ENCODE measurements at places on chromosomes 3 and 15.

DNA sequence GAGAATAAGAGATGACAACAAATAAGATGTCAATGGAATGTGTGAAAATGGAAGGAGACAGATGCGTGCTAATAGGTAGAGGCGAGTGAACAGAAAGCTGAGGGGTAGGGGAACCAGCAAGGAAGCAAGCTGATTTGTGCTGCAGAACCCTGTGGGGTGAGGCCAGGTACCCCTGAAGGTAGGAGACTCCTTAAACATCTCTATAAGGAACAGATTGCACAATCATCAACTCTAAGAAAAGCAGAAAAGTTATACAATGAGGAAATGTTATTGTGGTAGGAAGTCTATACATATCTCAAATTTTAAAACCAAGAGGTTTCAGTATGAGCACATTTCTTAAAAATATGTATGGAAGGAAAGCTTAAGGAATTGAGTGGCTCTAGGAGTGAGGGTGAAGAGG is 315.0 kb upstream of the TPM1 start:
- DNase-seq: no peak

GRCh38 chr3:25191673-25192072 is 236.4 kb upstream of the RARB start:
- peak; percentile 34 for DNase-seq

DNA sequence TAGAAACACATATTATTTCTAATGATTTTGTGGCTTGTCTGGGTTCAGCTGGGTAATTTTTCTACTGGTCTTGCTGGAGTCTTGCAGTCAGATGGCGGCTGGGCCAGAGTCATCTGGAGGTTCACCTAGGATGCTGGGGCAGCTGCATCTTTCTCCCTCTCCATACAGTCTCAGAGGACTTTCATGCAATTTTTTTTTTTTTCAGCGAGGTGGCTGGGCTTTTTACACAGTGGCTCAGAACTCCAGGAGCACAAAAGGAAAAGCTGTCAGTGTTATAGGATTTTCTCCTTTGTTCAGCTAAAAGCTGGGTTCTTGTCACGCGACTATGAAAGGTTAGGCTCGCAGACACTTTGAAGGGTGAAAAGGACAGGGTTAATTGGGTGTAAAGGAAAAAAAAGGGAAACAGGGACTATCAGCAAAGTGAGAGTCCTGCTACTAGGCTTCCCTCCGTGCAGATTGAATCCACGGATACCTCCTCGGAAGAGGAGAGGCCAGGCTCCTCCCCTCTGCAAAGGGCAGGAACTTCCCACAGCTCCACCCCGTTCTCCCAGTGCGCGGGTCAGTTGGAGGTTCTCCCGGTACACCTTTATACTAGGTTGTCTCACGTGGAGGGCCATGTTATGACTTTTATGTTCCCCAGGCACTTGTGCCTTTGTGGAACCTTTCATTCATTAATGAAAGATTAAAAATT is 44.3 kb downstream of the ADGRG7 start:
- no peak for DNase-seq

- no peak for DNase-seq
Observed at GRCh38 chr15:46709460-46710083, 1007.7 kb upstream of the SEMA6D start.

- no peak for DNase-seq
Observed at GRCh38 chr3:187738071-187738330, 7.3 kb downstream of the BCL6 start.

DNA sequence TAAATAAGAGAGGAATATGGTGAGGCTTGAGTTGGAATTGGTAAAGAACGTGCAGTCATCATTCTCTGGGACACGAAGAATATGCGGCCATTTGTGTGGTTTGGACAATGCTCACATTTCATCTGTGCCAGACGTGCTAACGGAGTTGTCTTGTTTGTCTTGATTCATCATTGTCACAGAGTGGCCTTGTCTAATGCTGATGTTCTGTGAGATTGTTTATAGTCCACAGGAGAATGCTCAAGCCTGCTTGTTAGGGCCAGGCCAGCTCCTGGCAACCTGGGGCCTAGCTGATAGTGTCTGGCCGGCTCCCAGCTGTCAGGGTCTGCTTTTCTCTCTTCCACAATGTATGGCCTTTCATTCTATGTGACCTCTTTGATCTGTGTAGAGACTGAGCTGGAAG is 384.7 kb downstream of the EDEM1 start:
- DNase-seq: peak; percentile 55

DNA sequence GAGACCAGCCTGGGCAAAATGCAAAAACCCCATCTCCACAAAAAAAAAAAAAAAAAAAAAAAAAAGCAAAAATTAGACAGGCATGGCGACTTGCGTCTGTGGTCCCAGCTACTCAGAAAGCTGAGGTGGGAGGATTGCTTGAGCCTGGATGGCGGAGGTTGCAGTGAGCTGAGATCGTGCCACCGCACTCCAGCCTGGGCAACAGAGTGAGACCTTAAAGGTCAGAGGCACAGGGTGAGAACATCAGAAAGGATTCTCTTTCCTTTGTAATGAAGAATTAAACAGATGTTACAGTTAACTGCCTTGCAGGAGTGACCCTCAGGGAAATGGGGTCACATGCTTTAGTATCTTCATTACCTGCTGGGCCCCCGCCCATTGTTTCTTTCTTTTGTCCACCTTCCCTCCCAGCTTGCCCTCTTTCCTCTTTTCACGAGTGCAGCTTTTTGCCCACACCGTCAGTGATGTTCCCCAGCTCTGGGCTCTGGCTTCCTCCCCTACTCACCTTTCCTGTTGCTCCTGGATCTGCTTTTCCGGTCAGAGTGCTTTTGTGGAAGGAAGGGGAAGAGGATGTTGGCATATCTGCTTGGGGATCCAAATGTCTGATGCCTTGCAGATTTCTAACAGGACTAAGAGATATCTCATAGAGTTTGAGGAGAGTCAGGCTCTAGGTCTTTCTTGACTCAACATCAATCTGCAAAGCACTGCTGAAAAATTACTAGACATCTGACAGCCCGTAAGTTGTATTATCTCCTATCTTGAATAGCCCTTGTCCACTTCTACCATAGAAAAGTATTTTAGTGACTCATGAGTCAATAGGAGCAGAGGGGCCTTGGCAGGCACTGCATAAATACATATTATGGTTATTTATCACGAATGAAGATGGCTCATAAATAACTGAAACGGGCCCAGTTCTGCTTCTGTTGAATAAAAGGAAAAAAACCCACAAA is 35.6 kb upstream of the NDUFB4 start:
- DNase-seq: no peak

- DNase-seq: no peak
Observed at GRCh38 chr3:187062526-187063177, 76.6 kb downstream of the RPL39L start.

DNA sequence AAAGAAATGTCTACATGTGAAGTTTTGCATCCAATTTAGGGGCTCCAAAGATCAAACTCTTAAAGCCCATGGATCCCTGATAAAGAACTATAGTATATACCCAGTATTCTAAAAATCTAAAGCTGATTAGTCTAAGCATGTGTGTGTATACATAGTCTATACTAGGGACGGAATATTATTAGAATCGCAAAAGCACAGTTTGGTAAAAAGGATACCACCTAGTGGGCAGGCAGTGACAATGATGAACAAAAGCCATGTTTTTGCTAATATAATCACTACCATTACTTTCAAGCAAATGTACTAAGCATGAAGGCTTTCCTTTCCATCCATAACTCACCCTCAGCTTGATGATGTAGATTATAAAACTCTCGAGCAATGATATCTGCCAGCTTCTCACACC is 16.5 kb downstream of the POLQ start:
- no peak for DNase-seq

DNA sequence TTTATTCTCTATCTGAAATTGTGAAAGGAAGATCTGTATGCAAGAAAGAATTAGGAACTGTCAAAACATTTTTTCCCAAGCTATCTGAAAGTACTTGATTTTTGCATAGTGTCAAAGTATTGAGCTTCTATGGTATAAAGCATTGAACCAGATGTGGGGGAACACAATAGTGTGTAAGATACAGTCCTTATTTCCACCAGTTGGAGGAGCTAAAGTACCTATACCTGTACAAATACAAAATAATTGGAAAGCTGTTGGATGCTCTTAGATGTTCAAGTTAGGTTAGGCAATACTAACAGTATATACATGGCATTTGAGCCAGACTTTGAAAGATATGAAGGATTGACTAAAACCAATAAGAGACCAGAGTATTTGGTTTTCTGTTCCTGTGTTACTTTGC is 148.4 kb downstream of the B3GALNT1 start:
- no peak for DNase-seq

DNA sequence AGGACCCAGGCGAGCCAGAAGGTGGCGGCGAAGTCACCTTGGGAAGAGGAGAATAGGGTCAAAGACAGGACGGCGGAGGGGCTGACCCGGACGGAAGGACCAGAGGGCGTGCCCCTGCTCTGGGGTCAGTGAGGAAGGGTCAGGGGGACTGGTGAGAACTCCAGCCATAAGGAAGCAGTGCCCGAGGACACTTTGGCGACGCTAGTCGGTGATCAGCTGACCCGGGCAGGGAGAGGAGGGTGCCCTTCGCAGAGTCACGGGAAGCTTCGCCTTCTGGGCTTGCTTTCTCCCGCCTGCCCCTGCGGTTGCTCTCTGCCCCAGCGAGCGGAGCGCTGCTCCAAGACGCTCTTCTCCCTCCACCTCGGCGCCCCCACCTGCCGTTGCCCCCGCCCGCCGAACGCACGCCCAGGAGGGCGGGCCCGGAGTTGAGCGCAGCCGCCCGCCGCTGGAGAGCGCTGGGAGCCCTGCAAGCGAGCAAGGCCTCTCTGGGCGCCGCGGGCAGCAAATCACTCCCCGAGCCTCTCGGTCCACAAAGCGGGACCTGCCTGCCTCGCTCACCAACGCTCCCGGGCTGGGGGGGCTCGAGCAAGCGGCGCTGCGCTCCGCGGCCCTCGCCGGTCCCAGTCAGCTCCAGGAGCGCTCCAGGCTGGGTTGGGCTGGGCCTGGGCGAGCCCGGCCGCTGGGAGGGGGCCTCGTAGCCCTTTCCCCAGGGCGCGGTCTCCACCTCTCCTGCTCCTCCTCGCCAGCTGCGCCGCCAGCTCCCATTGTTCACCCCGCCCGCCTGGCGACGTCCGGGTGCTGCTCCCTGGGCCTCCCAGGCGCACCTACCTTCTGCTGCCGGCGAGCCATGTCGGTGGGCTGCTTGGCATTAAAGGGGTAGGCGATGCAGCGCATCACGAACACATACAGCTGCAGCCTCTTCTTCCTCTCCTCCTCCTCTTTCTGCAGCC is 1.2 kb downstream of the CADPS start:
- peak; percentile 84 for DNase-seq

- DNase-seq: no peak
Observed at GRCh38 chr3:178202194-178202593, 334.0 kb upstream of the KCNMB2 start.

DNA sequence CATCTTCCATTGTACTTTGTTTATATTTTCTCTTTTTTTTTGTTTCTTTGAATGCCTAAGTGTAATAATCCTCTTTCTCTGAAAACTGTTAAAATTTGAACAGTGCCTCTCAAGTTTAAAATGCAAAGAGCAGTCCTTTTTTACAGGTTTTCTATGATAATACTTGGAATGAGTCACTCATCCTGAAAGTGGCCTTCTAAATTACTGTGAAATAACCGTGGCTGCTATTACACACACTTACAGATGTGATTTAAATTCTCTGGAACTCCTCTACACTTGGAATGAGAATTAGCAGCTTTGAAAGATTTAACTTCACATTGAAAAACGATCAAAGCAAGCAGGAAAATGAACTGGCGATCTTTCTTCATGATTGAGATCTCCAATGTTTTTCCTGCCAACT is 105.9 kb downstream of the ROBO1 start:
- no peak for DNase-seq

DNA sequence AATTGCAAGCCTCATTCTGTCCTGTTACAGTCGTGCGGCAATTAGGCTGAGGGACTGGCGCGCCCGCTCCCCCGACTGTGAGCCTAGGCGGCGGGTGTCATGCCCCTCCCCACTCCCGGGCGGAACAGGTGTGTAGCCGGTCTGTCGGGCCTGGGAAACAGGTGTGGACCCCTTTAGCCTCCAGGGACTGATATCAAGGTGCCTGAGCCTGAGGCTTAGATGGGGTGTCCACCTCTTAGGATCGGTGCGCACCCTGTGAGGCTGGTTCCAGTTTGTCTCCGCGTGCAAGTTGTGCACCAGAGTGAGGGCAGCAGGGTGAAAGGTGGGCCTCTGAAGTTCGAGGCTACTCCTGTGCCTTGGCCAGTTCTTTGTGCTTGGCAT is 686 bp downstream of the VPS8 start:
- no peak for DNase-seq

DNA sequence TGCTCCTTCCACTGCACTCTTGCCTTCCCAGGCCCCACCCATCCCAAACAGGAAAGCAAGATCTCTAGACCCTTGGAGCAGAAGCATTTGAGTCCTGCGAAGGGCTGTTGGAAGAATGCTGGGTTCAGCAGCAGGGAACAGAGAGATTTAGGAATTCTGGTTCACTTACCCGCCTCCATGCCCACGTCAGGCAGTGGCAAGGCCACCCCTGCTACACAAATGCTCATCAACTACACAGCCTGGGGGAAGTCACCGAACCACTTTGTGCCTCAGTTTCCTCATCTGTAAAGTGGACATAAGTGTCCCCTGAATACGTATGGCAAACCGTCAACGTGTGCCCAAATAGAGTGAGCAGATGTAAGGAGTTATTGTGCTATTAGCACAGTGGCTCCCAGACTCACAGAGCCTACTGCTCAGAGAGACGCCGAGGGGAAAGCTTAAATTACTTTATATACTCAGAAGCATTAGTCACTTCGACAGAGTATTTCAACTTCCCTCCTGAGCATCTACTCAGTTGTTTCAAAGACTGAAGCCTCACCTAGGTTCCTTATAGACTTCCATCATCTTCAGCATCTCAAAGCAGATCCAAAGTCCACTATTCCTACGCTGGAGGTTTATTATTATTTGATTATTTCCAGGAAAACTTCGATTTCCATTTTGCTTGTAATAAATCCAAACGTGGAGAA is 905 bp downstream of the HOMER2 start:
- DNase-seq: no peak

DNA sequence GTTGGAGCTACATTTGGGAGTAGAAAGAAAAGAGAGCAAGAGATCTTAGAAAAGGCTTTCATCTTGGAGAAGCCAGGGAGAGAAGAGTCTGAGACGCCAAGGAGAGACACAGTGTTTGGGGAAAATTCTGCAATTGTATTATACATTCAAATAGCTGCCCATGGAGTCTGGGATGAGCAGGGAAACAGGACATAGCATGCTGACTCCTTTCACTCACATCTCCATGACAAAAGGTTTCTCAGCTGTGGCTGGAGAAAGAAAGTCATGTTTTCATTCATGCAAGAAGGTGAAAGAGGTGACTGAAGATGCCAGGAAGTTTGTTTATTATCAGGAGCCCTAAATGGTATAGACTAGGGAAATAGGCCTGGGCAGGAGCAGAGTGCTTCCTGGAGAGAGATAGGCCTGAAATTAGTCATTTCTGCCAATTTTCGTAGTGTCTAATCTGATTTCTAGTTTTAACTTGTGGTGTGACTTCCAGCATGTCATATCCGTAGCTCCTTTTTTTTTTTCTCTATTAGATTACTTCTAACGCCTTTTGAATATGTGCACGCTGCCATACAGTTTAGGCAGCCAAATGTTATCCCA is 34.1 kb downstream of the ACP3 start:
- DNase-seq: no peak

DNA sequence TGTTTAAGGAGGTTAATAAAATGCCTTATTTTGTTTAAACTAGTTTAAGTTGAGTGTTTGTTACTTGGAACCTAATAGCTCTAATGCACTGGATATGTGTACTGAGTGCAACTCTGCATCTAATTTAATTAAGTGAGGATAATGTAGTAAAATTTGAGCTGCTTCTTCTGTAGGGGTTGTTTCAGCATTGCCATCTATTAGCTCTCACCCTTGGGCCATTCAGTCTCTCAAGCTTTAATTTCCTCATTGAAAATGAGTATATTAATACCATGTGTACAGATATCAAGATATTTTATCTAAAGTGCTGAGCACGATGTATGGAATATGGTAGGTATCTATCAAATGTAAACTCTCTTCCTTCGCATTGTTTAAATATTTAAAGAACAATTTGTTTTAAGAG is 375.7 kb upstream of the LRRC3B start:
- DNase-seq: no peak
